ENCODE measurements at places on chromosomes 16 and 17.

- DNase-seq = no peak
Measured at GRCh38 chr17:47735536-47736011, 2.5 kb downstream of the TBX21 start.

GRCh38 chr17:73952082-73952479 is 251.4 kb upstream of the RPL38 start:
- no peak for DNase-seq

- DNase-seq = no peak
Measured at GRCh38 chr17:82913304-82914043, 73.7 kb upstream of the ZNF750 start.

GRCh38 chr17:53780320-53780719 is 42.4 kb upstream of the KIF2B start:
- DNase-seq = no peak

DNA sequence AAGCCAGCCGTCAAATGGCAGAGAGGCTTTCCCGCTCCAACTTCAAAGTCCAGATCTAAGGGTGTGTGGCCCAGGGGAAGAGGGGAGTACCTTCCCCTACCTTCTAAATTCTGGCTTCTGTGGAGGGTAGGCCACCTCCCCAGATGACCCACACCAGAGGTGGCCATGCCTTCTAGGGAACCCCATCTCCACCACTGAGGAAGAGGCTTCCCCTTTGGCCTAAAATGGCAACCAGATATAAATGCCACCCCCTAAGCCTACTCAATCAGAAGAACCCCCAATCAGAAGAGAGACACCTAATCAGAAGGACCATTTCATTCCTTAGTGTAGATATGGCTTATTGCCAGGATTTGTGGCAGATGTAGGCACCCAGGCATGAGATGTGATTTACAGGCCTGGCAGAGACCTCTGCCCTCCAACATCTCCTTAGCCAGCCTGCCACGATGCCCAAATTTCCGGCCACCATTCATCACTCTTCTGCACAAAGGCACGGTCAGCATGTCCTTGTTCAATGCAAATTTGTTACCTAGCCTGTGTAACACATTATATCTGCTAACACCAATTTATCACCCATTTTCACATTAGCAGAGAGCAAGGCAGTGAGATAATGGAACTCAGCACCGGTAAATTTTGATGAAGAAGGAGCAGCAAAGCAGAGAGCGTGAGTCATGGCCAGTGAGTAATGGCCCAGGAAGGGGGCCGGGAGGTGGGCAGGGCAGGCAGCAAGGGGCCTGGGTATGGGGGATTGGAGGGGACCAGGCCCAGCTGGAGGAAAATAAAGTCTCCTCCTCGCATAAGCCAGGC is 1.2 kb upstream of the MGAT5B start:
- DNase-seq = no peak

Measured in CD4-positive, alpha-beta T cell treated with Interleukin-6 at 100 ng/mL for 8 hours (primary cell).